HS-27A (cell line): ENCODE measurements at places on chromosomes 13 and 19.

GRCh38 chr13:19665427-19665859, 32.0 kb downstream of the MPHOSPH8 start:
- DNase-seq: no peak

DNA sequence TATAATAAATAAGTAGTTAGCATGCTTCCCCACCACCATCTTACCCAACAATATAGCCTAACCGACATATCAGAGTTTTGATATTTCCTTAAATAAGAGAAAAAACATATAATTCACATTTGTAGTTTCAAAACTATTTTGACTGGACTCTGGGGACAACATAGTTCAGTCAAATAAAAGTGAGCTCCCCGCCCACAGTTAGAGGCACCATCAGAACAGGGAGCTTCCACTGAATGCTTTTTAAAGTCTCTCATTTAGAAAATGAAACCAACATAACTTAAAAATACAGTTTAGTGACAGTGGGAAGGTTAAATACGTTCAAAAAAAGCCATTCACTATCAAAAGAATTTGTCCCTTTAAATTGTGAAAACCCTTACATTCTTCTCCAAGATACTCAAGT, 92.8 kb downstream of the EPSTI1 start:
- DNase-seq: no peak

- no peak for DNase-seq
Measured at GRCh38 chr13:29458419-29458818, 137.1 kb downstream of the SLC7A1 start.

- no peak for DNase-seq
Measured at GRCh38 chr19:17419154-17419620, 660 bp upstream of the MVB12A start.

DNA sequence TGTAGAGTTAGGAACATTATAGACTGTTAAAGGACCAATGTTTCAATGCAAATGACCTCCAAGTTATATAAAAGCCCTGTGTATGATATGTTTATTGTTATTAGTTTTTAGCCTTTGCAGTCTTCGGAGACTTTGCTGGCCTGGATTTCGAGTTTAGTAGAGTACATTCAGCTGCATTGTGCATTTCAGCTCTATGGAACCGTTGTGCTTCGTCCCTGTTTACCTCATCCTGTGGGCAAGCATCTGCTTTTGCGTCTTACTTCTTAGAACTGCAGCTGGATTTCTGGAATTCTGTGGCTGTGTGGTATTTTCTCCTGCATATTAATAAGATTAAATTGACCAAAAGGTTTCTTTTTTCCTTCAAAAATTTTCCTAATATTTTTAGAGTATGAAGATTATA, 138.6 kb downstream of the KCNRG start:
- no peak for DNase-seq

- DNase-seq: no peak
Measured at GRCh38 chr13:50437252-50437651, 406.2 kb downstream of the DLEU7 start.

GRCh38 chr13:108561149-108561548, 68.3 kb upstream of the MYO16 start:
- DNase-seq: no peak

DNA sequence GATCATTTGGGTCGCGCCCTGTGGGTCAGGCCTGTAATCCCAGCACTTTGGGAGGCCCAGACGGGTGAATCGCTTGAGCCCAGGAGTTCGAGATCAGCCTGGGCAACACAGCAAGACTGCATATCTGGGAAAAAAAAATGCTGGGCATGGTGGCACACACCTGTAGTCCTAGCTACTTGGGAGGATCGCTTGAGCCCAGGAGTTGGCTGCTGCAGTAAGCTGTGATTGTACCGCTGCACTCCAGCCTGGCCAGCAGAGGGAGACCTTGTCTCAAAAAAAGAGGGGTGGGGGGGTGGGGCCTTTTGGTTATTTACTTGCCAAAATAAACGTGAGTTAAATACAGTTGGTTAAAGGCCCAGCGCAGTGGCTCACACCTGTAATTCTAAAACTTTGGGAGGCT, 9.8 kb upstream of the ZNF544 start:
- no peak for DNase-seq

DNA sequence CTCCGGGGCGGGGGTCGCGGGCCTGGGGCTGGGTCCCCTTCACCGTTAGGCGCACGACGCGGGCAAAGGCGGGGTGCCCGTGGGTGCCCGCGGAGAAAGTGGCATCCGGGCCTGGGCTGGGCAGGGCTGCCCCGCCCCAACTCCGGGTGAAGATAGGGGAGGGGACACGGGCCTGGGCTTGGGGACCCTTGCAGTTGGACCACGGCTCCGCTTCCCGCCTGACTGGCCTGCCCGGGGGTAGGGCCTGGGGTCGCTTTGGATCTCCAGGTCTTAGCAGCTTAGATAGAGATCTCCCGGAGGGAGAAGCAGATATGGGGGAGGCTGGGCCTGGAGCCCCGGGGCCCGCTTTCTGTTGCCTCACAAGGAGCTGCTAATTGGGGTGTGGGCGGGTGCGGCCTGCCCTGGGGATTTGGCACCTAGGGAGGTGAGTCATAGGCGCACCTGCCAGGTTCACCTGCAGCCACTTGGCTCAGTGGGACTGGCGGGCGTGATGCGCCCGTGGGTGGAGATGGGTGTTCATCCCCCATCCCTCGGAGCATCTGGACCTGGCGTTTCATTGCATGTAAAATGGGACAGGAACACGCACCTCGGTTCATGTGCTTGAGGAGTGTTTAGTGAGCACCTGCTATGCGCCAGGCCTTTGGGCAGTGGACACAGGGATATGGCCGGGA, 585 bp downstream of the MAP1S start:
- DNase-seq: no peak

DNA sequence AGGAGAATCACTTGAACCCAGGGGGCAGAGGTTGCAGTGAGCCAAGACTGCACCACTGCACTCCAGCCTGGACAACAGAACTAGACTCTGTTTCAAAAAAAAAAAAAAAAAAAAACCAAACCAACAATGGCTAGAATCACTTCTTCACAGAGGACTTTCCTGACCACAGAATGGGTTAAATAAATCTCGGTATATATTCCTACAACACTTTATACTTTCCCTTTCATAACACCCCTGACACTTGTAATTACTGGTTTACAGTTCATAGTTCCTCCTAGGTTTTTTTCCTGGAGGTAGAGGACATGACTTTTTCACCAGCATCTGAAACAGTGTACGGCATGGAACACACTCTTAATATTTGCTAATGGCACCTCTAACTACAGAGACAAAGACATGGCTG, 31.4 kb downstream of the ZDHHC20 start:
- DNase-seq: no peak

DNA sequence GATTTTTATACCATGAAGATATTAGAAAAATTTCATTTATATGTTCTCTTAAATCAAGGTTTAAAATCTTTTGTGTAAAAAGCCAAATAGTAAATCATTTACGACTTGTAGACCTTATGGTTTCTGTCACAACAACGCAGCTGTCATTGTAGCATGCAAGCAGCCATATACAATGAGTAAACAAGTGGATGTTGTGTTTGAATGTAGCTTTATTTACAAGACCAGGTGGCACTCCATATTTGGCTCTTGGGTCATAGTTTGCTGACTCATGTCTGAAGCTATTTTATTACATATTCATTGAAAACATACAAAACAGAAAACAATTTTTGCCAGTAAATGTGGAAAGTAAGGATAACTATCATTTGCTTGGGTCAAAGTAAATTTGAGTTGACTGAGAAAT, 930.8 kb downstream of the SLITRK5 start:
- DNase-seq: no peak

DNA sequence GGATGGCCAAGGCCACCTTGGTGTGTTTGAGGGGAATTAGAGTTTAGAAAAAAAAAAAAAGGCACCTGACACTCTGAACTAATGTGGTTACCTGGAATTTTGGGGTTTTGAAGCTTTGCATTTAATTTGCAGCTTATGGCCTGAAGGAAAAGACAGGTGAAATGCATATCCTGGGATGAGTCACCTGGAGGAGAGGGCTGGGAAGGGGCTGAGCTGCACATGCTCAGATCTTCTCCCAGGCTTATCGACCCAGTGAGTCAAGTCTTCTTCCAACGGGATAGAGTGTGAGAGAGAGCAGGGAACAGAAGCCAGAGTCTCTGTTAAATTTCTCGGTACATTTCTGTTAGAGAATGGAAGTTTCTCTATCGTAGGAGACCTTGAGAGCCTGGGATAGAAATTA, 29.7 kb upstream of the ALOX5AP start:
- no peak for DNase-seq

DNA sequence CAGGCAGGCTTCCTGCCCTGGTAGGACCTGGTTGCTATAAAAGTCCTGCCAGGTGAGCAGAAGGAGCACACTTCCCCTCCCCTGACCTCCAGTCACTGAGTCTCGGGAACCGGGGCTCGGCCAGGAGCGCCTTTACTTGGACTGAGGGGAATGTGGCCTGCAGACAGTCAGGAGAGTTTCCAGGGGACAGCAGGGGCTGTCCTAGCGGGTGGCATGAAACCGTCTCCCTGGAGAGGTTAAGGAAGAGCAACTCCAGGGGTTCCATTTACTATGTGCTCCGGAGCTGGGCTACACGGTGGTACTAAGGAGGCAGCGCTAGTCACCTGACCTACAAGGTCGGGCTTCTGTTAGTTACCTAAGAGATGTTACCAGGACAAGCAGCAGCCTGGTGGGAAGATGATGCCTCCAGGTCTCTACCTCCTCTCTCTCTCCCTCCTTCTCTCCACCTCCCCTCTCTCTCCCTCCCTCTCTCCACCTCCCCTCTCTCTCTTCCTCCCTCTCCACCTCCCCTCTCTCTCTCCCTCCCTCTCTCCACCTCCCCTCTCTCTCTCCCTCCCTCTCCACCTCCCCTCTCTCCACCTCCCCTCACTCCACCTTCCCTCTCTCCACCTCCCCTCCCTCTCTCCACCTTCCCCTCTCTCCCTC, 4.1 kb upstream of the CNOT3 start:
- DNase-seq: peak; percentile 92

- DNase-seq: no peak
Measured at GRCh38 chr13:39023316-39023715, 14.6 kb downstream of the PROSER1 start.

- no peak for DNase-seq
Measured at GRCh38 chr13:38204556-38204955, 145.1 kb upstream of the UFM1 start.

DNA sequence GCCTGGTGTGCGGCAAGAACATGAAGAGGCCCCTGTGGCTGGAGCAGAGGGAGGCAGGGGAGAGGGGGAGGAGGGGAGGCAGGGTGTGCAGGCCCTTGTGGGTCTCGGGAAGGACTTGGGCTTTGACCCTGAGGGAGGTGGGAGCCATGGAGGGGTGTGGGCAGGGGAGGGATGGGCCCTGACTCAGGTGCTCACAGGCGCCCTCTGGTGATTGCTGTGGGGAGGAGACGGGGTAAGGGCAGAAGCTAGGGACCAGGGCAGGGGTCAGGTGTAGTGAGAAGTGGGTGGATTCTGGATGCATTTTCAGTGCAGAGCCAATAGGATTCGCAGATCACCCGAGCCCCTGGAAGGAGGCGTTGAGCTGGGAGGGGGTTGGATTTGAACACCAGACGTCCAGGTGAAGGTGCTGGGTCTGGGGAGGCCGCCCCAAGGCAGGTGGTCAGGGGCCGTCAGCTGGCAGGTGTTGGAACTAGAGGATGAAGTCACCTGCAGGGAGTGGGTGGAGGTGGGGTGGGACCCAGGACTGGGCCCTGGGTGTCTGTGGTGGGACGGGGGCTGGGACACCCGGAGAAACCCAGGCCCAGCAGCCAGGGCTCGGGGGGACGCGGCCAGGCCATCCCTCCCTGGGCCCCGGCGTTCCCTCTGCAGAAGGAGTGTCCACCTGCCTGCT, 185.4 kb downstream of the KDM4B start:
- no peak for DNase-seq

GRCh38 chr13:74118328-74118727, 15.9 kb downstream of the KLF12 start:
- DNase-seq: no peak

GRCh38 chr19:1258707-1259205, 10.4 kb downstream of the MIDN start:
- DNase-seq: no peak

GRCh38 chr13:33052506-33053280, 36.5 kb downstream of the KL start:
- no peak for DNase-seq

- no peak for DNase-seq
Measured at GRCh38 chr13:30800107-30800506, 64.8 kb downstream of the ALOX5AP start.

DNA sequence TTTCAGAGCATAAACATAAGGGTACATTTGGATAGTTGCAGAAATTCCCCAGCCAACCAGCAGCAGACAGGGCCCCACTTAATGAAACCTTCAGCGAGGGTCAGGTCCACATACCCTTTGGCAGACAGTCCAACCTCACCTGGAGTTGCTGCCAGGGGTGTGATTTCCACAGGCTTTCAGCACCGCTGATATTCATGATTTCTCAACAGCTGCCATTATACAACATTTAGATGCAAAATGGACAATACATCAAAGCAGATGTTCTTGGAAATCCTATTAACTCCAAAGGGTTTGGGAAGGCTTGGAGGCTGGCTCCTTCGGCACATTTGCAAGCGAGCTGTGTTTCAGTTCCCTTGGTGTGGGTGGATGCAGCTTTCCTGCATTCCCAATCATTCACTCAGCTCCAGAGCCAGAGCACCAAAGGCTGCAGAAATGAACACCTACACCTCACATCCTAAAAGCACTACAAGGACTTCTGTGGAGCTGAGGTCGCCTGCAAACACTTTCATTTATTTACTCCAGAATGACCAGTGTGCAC, 147.2 kb upstream of the VSTM2B start:
- no peak for DNase-seq

DNA sequence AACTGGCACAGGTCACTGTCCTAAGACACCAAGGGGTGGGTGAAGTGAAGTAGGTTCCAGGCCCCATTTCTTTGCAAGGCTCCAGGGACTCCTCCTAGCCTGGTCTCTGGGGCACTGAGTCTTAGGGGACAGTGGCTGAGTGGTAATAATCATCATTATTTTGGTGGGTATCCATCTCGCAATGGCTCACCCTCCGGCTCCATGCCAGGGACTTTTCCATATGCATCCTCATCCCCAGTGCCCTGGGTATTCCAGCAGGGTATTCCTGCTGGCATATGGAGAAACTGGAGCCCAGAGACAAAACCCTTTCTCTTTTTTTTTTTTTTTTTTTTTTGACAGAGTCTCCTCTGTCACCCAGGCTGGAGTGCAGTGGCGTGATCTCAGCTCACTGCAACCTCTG, 2.5 kb downstream of the PDE4A start:
- DNase-seq: no peak

GRCh38 chr13:49058761-49059160, 83.0 kb downstream of the FNDC3A start:
- DNase-seq: no peak
